ENCODE measurements at places on chromosomes 2 and 18.

DNA sequence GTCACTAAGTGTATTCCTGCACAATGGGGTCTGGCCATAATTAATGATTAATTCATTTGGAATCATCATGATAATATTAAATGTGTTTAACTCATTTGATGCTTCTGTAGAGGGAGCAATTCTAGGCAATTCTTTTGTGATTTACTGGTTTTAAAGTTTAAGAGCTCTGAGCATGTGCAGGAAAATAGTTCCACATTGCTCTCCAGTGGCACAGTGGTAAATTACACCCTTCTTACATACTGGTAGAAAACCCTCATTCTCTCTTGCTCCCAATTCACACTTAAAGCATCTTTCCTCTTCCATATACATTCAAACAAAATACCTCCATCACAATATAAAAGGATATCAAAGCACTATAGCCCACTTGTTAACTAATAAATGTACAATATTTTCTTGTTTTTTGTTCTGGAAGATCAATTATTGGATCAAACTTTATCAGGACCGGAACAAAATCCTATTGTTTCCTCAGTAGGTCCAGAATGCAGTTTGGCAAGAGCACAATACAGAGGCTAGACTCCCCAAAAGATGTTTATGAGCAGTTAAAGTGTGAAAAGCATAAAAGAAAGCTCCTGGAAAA lies 844.3 kb downstream of the MBD2 start:
- no peak for DNase-seq

- no peak for DNase-seq
Observed at GRCh38 chr2:58266211-58266610, 25.1 kb upstream of the FANCL start.

DNA sequence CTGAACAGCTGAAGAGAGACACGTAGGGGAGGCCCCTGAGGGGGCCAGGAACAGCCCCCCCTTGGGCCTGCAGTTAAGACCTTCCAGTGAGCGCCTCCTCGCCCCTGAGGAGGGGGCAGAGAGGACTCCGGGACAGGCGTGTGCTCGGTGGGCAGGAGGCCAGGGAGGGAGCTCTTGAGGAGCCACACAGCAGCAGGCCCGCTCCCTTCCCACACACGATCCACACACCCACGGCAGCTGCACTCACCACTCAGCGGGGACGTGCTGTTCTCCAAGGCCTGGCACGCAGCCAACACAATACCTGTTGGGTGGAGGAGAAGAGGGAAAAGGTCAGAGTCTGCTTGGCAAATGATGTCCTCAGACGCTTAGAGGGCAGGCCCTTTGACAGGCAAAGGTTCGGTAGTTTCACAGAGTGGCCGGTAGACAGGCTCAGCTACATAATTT lies 39.0 kb downstream of the TGFA start:
- no peak for DNase-seq

- no peak for DNase-seq
Observed at GRCh38 chr18:29855637-29856036, 1186.9 kb downstream of the DSC3 start.

GRCh38 chr2:9918275-9918674 lies 33.2 kb upstream of the GRHL1 start:
- no peak for DNase-seq

DNA sequence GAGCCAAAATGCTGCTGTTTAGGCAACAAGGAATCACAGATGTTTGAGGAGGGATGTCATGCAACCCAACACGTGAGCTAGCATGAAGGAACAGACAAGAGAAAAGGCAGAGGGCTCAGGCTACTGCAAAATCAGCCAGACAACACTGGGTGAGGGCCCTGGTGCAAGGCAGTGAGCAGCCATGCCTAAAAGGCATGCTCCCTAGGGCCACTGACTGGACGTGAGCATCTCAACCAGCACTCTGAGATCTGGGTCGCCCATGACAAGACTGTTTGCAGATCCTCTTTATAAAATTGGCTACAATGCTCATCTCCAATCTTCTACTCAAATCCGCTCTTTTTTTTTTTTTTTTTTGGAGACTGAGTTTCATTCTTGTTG lies 49.1 kb downstream of the KIAA2012 start:
- DNase-seq = no peak

DNA sequence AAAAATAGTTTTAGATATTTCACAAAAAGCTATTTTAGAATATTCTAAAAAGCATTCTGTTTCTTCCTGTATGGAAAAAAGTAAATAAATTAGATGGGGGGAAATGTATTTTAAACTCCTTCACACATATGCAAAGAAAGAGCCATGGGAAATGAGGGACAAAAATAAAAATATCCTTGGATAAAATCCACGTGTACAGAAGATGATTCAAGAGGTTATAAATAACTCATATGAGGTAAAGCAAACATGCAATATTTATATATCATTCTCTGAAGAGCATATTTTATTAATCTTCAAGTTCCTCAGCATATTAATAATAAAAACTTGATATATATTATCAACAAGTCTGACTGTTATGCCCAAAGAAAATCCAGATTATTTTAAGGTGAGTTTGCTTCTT lies 8.8 kb upstream of the GFPT1 start:
- DNase-seq = no peak

DNA sequence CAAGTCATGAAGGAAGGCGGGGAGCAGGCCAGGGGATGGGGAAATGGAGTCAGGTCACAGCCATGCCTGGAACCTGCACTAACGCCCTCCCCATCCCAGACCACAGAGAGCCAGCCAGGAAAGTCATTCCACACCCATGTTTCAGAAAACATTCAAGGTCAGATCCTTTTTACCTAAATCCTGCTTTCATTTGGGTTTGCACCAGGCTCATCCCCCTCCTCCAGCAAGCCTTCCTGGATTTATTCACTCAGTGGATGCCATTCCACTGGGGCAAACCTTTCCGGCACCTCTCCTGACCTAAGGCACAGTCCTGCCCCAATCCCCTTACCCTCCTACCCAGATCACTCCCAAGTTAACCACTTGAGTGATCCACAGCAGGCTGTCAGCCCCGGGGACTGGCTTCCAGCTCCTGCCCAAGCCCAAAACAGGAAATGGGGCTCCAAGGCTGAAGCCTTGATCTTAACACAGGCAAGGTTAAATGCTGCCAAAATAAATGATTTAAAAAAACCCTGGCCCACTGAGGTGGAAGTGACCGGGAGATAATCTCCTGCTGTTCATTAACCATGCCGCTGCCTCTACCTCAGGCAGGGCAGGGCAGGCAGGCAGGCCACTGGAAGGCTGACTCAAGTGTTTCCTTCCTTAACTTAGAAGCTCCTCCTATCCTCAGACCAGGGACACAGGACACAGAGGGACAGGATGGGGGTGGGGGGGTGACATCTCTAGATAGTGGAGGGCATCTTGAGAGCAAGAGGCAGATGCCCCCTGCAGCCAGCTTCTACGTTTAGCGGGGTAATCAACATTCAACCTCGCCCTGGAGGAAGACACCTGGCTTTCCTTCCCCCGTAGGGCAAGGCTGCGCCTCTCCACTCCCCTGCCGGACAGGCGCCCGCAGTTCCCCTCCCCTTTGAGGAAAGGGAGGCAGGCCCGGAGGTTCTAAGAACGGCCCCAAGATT lies 1.4 kb downstream of the RAB11FIP5 start:
- peak; percentile 60 for DNase-seq

GRCh38 chr2:20942646-20943125 lies 101.2 kb downstream of the APOB start:
- no peak for DNase-seq

DNA sequence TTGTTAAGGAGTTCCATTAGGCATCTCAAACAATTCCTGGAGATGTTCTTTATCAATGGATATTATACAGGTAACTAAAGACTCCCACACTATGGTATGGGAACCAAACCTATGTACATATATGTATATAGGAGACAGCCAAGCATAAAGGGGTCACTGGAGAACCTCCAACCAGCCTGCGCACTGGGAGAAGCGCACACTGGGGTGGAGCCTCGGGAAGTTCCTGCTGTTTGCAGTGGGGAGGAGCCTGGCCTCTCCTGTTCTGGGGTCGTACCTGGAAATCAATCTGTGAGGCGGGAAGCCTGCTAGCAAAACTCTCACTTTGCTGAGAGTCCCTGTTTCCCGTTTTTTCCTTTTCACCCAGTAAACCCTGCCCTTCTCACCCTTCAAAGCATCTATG lies 83.1 kb upstream of the CREB1 start:
- DNase-seq = no peak

- DNase-seq = no peak
Observed at GRCh38 chr2:188091220-188091619, 200.5 kb upstream of the GULP1 start.

GRCh38 chr2:200930947-200931626 lies 32.4 kb downstream of the ORC2 start:
- DNase-seq = no peak

DNA sequence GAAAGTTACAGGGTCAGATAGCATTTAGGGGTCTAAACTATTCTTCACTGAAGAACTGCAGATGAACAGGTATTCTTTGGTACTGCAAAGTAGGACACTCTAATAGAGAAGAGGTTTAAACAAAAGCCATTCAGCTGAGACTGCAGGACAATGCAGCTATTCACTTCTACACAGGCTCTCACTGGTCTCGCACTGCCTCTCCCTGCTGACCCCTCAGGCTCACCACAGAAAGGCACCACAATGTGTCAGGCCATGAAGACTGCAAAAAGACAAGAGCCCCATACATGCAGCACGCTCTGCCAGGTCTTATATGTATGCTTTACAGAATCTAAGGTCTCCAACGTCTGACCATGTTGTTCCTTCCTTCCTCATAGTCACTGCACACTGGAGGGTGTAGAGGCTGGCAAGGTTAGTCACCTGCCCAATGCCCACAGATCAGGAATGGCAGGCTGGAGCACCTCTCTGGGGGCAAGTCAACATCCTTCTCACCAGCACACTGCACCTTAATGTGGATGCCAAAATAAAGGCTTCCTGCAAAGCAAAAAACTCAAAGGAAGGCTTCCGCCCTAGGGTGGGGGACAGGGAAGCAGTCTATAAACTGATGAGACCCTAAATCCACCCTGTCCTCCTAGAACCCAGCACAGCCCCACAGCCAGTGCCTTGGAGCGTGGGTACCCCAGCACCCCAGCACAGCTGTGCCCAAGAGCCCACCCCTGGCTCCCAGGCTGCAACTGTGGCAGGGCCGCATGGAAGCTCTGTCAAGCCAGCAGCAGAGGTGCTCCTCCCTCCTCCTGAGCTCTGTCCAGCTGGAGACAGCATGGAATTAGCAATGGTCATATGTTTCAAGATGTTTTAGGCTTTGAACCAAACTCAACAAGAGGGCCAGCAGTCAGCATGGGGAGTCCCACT lies 10.7 kb upstream of the RNU4ATAC start:
- DNase-seq = no peak

GRCh38 chr2:76721226-76721625 lies 801.0 kb downstream of the LRRTM4 start:
- DNase-seq = no peak

GRCh38 chr2:3447789-3448317 lies 68.4 kb downstream of the TRAPPC12 start:
- DNase-seq = no peak

- DNase-seq = no peak
Observed at GRCh38 chr2:132999421-132999820, 329.4 kb upstream of the LYPD1 start.

GRCh38 chr2:163401481-163401880 lies 334.3 kb downstream of the FIGN start:
- no peak for DNase-seq

Measured in SW 1271 (cell line).